ENCODE measurements at places on chromosomes 7 and 10.

GRCh38 chr7:129975309-129975708, 22.5 kb upstream of the UBE2H start:
- no peak for DNase-seq

DNA sequence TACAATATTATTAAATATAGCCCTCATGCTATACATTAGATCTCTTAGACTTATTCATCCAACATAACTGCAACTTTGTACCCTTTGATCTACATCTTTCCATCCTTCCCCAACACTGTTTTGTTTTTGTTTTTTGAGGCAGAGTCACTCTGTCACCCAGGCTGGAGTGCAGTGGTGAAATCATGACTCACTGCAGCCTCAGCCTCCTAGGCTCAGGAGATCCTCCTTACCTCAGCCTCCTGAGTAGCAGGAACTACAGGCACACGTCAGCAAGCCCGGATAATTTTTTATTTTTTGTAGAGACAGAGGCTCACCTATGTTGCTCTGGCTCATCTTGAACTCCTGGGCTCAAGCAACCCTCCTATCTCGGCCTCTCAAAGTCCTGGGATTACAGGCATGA, 53.3 kb downstream of the NT5C2 start:
- no peak for DNase-seq

DNA sequence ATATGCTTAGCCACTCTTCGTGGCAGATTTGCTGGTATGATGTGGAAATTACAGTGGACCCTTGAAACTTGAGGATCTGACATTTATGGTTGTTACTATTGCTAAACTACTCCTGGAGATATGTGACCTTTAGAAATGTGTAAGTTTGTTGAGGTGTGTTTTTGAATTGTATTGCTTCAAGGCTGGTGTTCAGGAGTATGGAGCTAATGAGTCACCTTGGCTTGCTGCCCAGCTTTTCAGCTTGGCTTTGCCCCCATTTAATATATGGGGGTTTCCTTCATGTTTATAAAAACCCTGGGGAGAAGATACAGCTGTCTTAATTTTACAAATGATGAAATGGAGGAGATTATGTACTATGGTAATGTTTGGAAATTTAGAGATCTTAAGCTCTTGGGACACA, 11.6 kb downstream of the HBP1 start:
- DNase-seq: no peak

- no peak for DNase-seq
Measured at GRCh38 chr10:112949143-112949823, 764 bp upstream of the TCF7L2 start.

- DNase-seq: no peak
Measured at GRCh38 chr7:47653550-47654411, 71.9 kb upstream of the TNS3 start.

DNA sequence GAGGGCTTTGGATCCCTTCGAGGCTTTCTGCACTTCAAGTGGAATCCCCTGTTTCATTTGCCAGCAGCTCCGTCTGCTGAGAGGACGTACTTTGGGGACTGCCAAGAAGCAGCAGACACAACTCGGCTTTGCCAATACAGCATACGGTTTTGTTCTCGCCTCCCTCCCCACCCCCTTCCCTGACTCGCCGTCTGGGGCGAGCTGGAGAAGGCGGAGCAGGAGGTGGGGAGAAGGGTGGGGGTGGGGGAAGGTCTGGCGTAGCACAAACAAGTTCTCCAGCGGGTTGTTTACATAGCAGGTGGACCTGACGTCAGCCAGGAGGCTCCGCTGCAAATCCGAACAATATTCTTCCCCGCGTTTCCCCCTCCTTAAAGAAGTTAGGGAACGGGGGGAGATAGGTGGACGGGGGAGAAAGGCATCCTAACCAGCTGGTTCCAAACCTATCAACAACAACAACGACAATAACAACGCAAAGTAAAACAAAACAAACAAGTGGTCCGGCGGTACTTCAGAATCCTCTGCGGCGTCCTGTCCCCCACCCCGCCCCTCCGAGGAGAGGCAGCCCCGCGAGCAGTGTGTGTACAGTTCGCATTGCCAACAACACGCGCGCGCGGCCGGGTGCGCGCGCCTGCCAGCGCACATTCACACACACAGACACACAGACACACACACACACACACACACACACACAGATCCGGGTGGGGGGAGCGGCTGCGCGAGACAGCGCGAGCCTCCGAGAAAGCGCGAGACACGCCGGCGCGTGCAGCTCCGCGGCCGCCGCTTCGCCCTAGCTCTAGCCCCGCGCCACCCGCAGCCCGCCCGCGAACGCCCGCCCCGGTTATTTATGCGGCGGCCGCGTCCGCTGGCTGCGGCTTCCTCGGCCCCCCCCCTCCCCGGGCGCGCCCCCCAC, 167.0 kb upstream of the PPP1R3A start:
- DNase-seq: peak; percentile 88
